HepG2 (cell line): ENCODE measurements at places on chromosomes 5 and 9. TPM values are rescaled to one million over a fixed set of nuclear protein-coding genes. Genes with fewer than 3 reads are reported as not detected.

GRCh38 chr9:92163276-92163675, 48.1 kb upstream of the SPTLC1 start:
- no peak overlapping the region for H3K4me3 ChIP-seq
- DNase-seq: no peak
- peaks cover 25% of the 10 kb centered on the region; the same call in 2 of the 3 replicates for H3K27me3 ChIP-seq
- no peaks in the 10 kb centered on the region for H3K4me1 ChIP-seq
- H3K27ac ChIP-seq: no peak overlapping the region

- no peak overlapping the region for H3K27ac ChIP-seq
- peak; percentile 63 for DNase-seq
- peaks cover 18% of the 10 kb centered on the region for H3K4me1 ChIP-seq
- no peaks in the 10 kb centered on the region for H3K27me3 ChIP-seq
Observed at GRCh38 chr5:68252673-68253623, 37.4 kb downstream of the PIK3R1 start.

GRCh38 chr9:81754245-81754644, 64.9 kb upstream of the TLE1 start:
- H3K27ac ChIP-seq: no peak overlapping the region
- no peak for DNase-seq
- H3K4me3 ChIP-seq: no peak overlapping the region
- H3K27me3 ChIP-seq: no peaks in the 10 kb centered on the region

DNA sequence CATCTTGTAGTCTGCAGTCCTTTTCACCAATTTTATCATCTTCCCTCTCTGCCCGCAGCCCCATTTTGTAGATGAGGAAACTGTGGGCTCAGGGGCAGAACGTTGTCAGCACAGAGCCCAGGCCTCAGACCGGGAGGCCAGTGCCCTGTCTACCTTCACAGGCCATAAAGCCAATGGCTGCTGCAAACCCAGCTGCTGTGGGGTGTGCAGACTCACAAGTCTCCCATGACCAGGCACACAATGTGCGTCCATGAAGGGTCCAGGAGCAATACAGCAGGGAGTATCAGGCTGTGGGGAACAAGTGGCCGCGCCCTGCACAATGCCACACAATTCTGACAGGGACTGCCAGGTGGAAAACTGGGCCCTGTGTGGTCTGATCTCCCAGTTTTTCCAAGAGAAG, 71.0 kb downstream of the COL23A1 start:
- peaks cover 27% of the 10 kb centered on the region; the same call in 2 of the 3 replicates for H3K27me3 ChIP-seq
- no peaks in the 10 kb centered on the region for H3K36me3 ChIP-seq
- H3K4me3 ChIP-seq: no peak overlapping the region
- no peaks in the 10 kb centered on the region for H3K4me1 ChIP-seq
- no peak for DNase-seq
- H3K27ac ChIP-seq: no peak overlapping the region

DNA sequence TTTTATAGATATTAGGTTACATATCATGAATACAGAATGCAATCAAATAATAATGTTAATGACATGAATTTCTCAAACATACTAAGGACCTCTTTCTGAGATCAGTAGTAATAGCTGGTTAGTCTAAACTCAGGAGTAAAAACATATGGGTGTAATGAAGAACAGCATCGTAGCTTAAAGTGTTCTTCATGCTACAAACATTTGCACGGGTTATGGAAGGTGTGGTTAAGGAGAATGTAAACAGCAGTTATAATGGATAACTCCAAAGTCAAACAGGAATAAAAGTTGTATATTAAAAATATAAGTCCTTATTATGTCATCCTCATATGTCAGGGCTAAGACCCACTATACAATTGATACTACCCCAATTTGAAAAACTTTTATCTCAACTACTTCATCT, 112.5 kb downstream of the RICTOR start:
- no peak for DNase-seq
- no peaks in the 10 kb centered on the region for H3K27me3 ChIP-seq
- peaks cover 53% of the 10 kb centered on the region; the same call in 2 of the 3 replicates for H3K36me3 ChIP-seq

- peak; percentile 88 for DNase-seq
- H3K27me3 ChIP-seq: no peaks in the 10 kb centered on the region
- peaks cover 61% of the 10 kb centered on the region for H3K4me1 ChIP-seq
- peaks cover 43% of the 10 kb centered on the region; the same call in 2 of the 3 replicates for H3K36me3 ChIP-seq
Observed at GRCh38 chr9:93126825-93127368, 7.2 kb downstream of the NINJ1 start.

DNA sequence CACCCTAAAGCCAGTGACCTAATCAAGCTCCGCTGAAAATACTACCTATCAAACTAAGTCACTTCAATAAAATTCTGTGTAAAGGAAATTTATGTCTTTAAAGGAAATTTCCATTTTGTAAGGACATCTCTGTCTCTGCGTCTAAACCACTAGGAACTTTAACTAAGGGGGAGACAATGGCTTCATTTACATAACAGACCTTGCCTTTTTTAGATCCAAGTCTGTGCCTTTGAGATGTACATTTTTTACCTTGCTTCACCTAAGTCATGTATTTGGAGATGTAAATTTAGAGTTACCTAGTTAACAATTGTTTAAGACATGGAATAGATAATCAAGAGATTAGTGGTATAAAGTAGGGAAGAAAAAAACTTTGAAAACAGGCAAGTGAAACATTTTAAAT, 10.2 kb upstream of the GLT6D1 start:
- no peak for DNase-seq
- no peak overlapping the region for H3K4me3 ChIP-seq
- H3K27me3 ChIP-seq: peaks cover 3% of the 10 kb centered on the region; the same call in 2 of the 3 replicates

- no peaks in the 10 kb centered on the region; the same call in 1 of the 2 replicates for H3K27me3 ChIP-seq
- H3K4me1 ChIP-seq: peaks cover 5% of the 10 kb centered on the region
- no peak for DNase-seq
- no peaks in the 10 kb centered on the region for H3K36me3 ChIP-seq
- no peak overlapping the region for H3K27ac ChIP-seq
- H3K4me3 ChIP-seq: no peak overlapping the region
Observed at GRCh38 chr5:137617528-137618205, 118.2 kb downstream of the KLHL3 start.

GRCh38 chr5:177350776-177351391, 584 bp downstream of the LMAN2 start:
- no peak for DNase-seq
- peak overlapping the region; percentile 93 for H3K4me3 ChIP-seq
- H3K36me3 ChIP-seq: peaks cover 15% of the 10 kb centered on the region
- H3K27ac ChIP-seq: peak overlapping the region; percentile 94
- H3K4me1 ChIP-seq: peaks cover 79% of the 10 kb centered on the region
- H3K27me3 ChIP-seq: no peaks in the 10 kb centered on the region; the same call in 2 of the 3 replicates

DNA sequence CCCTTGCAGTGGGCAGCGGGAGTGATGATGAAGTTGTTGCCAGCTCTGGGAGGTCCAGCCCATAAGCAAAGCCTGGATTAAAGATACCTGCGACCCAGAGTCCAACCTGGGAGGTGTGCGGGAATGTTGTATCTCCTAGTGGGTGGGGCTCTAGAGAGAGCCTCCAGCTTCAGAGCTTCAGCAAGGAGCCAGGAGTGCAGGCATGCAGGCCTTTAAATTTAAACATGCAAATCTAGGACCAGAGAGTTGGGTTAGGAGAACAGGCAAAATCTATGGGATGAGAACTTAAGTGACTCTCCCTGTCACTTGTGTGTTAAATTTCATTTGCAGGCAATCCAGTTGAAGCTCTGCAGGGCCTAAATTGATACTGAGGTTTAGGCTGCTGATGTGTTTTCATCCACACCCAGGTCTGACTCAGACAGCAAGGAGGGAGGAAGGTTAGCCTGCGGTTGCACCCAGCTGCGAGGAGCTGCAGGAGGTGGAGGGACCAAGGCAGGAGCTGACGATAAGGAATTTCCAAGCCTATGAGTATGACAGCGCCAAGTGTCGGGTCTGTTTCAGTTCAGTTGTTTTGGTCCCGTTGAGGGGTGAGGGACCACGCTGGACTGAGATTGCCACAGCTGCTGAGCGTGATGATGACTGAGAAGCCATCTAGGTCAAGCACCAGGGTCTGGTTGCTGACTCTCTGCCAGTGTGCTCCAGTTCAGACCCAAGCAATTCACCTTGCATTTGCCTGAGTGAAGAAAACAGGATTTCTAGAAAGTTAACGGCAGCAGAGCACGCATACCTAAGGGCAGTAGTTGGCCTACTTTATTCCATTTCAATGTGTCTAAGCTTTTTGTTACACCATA, 243.0 kb downstream of the ICE1 start:
- H3K27ac ChIP-seq: no peak overlapping the region
- no peaks in the 10 kb centered on the region for H3K4me1 ChIP-seq
- H3K27me3 ChIP-seq: no peaks in the 10 kb centered on the region; the same call in 1 of the 2 replicates
- no peaks in the 10 kb centered on the region for H3K36me3 ChIP-seq
- H3K4me3 ChIP-seq: no peak overlapping the region
- no peak for DNase-seq

- H3K4me1 ChIP-seq: no peaks in the 10 kb centered on the region
- no peak overlapping the region for H3K4me3 ChIP-seq
- no peaks in the 10 kb centered on the region for H3K36me3 ChIP-seq
- H3K27ac ChIP-seq: no peak overlapping the region
Observed at GRCh38 chr5:120567921-120568320, 103.8 kb downstream of the PRR16 start.

- H3K4me1 ChIP-seq: no peaks in the 10 kb centered on the region
- DNase-seq: no peak
- no peak overlapping the region for H3K27ac ChIP-seq
- no peak overlapping the region for H3K4me3 ChIP-seq
- H3K27me3 ChIP-seq: no peaks in the 10 kb centered on the region
Observed at GRCh38 chr5:17113174-17113958, 104.1 kb upstream of the BASP1 start.

GRCh38 chr9:20262611-20263010, 359.7 kb downstream of the MLLT3 start:
- no peak for DNase-seq
- no peaks in the 10 kb centered on the region for H3K36me3 ChIP-seq
- H3K27me3 ChIP-seq: no peaks in the 10 kb centered on the region

GRCh38 chr9:14349146-14349446, 35.2 kb upstream of the NFIB start:
- peaks cover 6% of the 10 kb centered on the region; the same call in 1 of the 2 replicates for H3K27me3 ChIP-seq
- no peaks in the 10 kb centered on the region for H3K36me3 ChIP-seq
- H3K4me3 ChIP-seq: 0 out of 2 replicates have a peak overlapping the region, but pooled peaks have one; percentile 33

- peak overlapping the region; percentile 99 for H3K27ac ChIP-seq
- peaks cover 30% of the 10 kb centered on the region for H3K4me1 ChIP-seq
Observed at GRCh38 chr9:72856972-72857623, 95.8 kb downstream of the ALDH1A1 start.

- DNase-seq: no peak
- no peaks in the 10 kb centered on the region for H3K36me3 ChIP-seq
- H3K4me3 ChIP-seq: no peak overlapping the region
- H3K4me1 ChIP-seq: peaks cover 97% of the 10 kb centered on the region
- peak overlapping the region; percentile 92 for H3K27ac ChIP-seq
- no peaks in the 10 kb centered on the region for H3K27me3 ChIP-seq
Observed at GRCh38 chr5:172790496-172790889, 19.5 kb upstream of the DUSP1 start.

- H3K27me3 ChIP-seq: no peaks in the 10 kb centered on the region
- no peaks in the 10 kb centered on the region for H3K36me3 ChIP-seq
- peaks cover under 1% of the 10 kb centered on the region; the same call in 1 of the 2 replicates for H3K4me1 ChIP-seq
Observed at GRCh38 chr5:71982717-71983395, 124.4 kb upstream of the MAP1B start.

DNA sequence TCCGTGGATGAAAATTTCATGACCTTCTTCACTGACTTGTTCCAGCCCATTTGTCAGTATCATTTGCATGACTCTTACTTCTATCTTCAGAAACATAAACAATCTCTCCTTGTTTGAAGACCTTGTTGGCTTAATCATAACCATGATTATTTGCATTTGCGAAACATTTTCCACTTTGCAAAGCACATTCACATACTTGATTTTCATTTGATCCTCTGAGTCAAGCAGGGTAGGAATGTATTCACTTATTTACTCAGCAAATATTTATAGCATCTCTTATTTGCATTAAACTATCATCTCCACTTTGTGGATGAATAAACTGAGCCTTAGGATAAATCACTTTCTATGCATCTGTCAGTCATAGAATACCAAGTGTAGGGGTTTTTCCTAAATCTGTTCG, 343.0 kb upstream of the SGCD start:
- no peak overlapping the region for H3K27ac ChIP-seq
- no peak overlapping the region for H3K4me3 ChIP-seq
- no peaks in the 10 kb centered on the region for H3K36me3 ChIP-seq
- no peak for DNase-seq

GRCh38 chr9:92158097-92158601, 42.9 kb upstream of the SPTLC1 start:
- no peaks in the 10 kb centered on the region for H3K4me1 ChIP-seq
- no peak for DNase-seq
- H3K27ac ChIP-seq: no peak overlapping the region
- no peak overlapping the region for H3K4me3 ChIP-seq

DNA sequence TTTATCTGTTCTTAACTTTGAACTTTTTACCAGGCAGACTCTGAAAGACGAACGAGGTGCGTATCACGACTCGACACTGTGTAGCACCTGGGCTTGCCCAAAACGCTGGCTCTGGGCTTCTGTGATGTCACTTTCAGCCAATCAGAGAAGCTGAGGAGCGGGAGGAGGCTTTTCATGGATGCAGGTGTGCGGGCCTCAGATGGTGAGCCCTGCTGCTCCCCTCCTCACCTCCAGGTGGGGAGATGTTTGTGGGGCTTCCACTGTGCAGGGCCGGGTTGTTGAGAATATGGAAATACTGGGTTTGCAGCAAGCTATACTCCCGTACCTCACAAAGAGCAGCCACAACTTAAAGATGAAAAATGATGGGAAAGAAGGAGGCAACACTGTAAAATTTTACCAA, 246.3 kb downstream of the IRX2 start:
- no peaks in the 10 kb centered on the region for H3K27me3 ChIP-seq
- no peaks in the 10 kb centered on the region for H3K4me1 ChIP-seq
- no peak for DNase-seq
- no peak overlapping the region for H3K4me3 ChIP-seq
- no peaks in the 10 kb centered on the region for H3K36me3 ChIP-seq
- H3K27ac ChIP-seq: no peak overlapping the region

DNA sequence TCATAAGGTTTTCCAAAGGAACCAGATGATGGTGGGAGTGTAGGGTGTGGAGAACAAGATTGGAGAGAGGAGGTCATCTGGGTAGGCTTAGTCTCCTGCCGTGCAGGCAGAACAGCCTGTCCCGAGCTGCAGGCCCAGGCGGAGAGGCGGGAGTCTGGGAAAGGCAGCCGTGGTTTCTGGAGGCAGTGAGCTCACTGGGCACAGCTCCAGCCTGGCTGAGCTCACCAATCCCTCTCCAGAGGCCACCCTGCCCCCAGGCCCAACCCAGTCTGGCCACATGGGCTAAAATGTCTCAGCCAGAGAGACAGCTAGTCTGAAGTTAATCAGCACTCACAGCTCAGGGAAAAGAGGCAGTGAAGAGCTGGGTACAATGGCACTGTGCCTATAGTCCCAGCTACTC, 12.3 kb downstream of the P4HA2 start:
- H3K27ac ChIP-seq: no peak overlapping the region
- H3K4me3 ChIP-seq: no peak overlapping the region
- H3K36me3 ChIP-seq: peaks cover 18% of the 10 kb centered on the region

Gene DAPK1
- total RNA-seq: 34.0 and 35.9 TPM in 2 replicates

Gene MFAP3
- 23.7 and 28.3 TPM in 2 replicates for total RNA-seq

Gene AGTPBP1
- 22.3 and 23.9 TPM in 2 replicates for total RNA-seq

Gene HSPB3
- not detected in 2 replicates for total RNA-seq

Gene PCDHGA9
- total RNA-seq: 0.38 TPM in 1 of 2 replicates, not detected in the other

Gene CDX1
- not detected in 2 replicates for total RNA-seq

Gene PCDHB13
- total RNA-seq: 0.52 and 0.80 TPM in 2 replicates

Gene IGIP
- total RNA-seq: 2.1 and 2.4 TPM in 2 replicates

Gene CDH12
- total RNA-seq: not detected in 2 replicates

Gene GARIN3
- not detected in 2 replicates for total RNA-seq

Gene IL13
- not detected in 2 replicates for total RNA-seq

Gene AK6
- total RNA-seq: 77.2 and 123 TPM in 2 replicates

Gene SLC6A18
- total RNA-seq: not detected in 2 replicates
